ENCODE measurements at places on chromosomes 7 and 10. TPM values are rescaled to one million over a fixed set of nuclear protein-coding genes. Genes with fewer than 3 reads are reported as not detected.

SFRP5 gene
- 0.14 TPM for total RNA-seq

DNA sequence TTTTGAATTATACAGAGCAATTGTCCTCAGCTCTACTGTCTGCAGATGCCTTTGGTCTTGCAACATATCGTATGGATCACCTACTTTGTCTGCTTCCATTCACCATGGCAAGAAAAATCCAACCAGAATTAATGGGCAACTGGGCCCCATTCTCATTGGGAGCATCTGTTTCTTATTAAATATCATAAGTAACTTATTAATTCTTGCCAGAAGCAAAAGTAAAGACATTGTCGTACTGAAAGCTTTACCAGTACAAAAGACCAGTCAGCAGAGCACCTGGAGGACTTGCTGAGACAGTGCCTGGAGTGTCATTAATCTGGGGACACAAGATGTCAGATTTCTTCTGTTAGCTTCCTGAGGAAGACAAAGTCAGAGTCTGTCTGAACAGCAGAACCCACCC lies 404.5 kb downstream of the INHBA start:
- DNase-seq = no peak
- no peaks in the 10 kb centered on the region for H3K27me3 ChIP-seq
- no peak overlapping the region for H3K4me3 ChIP-seq
- H3K4me1 ChIP-seq = no peaks in the 10 kb centered on the region
- no peaks in the 10 kb centered on the region for H3K36me3 ChIP-seq
- H3K27ac ChIP-seq = no peak overlapping the region

DNA sequence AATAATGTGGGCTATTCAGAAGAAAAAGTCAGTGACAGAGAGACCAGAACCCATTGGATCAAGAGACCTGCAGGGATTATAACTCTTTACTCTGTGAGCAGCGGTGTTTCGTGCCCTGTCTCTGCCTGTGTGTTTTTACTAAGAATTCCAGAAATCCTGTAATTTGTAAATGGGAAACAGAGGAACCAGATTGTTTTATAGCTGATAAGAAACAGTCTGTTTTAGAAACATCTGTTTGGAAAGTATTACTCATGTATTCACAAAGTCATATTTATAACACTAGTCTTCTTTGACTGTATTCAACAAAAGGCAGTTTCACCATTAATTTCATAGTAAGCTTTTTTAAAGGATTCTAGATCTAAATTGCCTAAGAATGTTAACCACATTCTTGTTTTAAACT lies 30.0 kb upstream of the VDAC2 start:
- peaks cover 2% of the 10 kb centered on the region for H3K4me1 ChIP-seq
- no peak overlapping the region for H3K4me3 ChIP-seq
- DNase-seq = peak; percentile 58

GRCh38 chr10:79938728-79939406 lies 10.0 kb downstream of the SFTPD start:
- H3K36me3 ChIP-seq = no peaks in the 10 kb centered on the region
- peaks cover 7% of the 10 kb centered on the region for H3K27me3 ChIP-seq
- no peak overlapping the region for H3K4me3 ChIP-seq

GRCh38 chr7:45599851-45600706 lies 25.9 kb downstream of the ADCY1 start:
- no peaks in the 10 kb centered on the region for H3K27me3 ChIP-seq
- H3K4me3 ChIP-seq = no peak overlapping the region
- DNase-seq = no peak
- H3K4me1 ChIP-seq = no peaks in the 10 kb centered on the region
- H3K36me3 ChIP-seq = no peaks in the 10 kb centered on the region

Data from astrocyte (in vitro differentiated cells and primary cell).